ENCODE measurements at places on chromosomes 16 and 17.

GRCh38 chr17:79217473-79218135 is 143.0 kb downstream of the ENGASE start:
- no peak for DNase-seq

DNA sequence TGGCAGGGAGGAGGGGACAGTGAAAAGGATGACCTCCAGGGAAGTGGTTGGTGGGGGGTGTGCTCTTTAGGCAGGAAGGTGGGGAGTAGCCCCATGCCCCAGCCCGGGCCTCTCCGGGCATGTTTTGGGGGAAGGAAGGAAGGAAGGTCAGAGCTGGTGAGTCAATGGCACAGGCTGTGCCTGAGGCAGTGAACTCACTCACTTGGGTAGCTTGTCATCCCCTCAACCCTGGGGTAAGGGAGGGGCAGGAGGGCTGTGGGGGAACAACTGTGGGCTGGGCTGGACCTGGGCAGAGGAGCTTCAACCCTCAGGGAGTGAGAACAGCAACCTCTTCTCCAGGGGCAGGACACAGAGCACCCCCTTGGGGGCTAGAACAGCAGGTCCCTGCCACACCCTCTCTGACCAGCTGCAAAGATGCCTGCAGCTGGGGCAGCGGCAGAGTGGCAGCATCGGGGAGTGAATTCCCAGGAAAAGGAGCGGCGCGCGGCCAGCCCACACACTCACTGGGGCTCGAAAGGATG is 6.3 kb downstream of the CSF3 start:
- peak; percentile 5 for DNase-seq

DNA sequence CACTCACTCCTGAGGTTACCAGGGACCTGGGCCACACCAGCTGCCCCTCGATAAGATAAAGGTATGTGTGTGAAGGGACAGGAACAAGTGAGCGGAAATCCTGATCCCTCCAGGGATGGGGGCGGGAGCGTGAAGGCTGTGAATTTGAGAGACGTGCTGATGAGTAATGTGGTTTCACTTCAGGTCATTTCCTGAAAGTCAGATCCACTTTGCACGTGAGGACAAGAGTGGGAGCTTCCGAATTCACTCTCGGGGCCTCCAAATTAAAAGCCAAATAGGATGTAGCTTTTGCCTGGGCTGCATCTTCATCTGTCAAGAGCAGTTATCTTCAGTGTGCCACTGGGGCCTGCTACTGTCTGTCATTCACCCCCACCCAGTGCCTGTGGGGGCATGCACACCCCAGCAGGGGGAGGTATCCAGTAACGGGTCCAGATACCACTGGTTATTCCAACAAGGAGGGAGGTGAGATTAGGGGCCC is 87.4 kb upstream of the LHX1 start:
- DNase-seq, result no peak

- no peak for DNase-seq
Observed at GRCh38 chr17:58680038-58680369, 11.8 kb downstream of the TEX14 start.

DNA sequence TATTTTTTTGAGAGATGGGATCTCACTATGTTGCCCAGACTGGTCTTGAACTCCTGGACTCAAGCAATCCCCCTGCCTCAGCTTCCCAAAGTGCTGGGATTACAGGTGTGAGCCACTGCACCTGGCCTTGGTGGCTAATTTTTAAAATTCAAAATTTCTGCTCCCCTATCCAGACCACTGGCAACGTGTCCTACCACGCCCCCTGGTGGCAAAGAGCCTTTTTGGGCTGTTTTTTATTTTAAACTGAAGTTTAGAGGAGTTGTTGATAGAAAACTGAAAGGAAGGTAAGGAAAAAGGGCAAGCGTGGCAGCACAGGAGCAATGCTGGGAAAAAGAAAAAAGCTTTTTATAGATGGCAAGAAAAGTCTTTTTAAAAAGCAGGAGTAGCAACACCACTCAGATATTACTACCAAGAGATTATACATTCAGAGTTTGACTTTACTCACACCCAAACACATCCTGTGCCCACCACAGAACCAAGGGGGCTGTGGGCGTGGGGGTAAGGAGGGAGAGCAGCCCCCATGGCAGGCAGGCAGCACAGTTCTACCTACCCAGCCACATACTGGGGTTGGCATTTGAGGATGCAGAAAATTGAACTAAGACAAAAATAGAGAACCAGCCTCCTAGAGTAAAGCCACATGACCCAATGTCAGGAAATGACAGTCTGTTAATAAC is 4.2 kb upstream of the MXRA7 start:
- DNase-seq, result no peak

DNA sequence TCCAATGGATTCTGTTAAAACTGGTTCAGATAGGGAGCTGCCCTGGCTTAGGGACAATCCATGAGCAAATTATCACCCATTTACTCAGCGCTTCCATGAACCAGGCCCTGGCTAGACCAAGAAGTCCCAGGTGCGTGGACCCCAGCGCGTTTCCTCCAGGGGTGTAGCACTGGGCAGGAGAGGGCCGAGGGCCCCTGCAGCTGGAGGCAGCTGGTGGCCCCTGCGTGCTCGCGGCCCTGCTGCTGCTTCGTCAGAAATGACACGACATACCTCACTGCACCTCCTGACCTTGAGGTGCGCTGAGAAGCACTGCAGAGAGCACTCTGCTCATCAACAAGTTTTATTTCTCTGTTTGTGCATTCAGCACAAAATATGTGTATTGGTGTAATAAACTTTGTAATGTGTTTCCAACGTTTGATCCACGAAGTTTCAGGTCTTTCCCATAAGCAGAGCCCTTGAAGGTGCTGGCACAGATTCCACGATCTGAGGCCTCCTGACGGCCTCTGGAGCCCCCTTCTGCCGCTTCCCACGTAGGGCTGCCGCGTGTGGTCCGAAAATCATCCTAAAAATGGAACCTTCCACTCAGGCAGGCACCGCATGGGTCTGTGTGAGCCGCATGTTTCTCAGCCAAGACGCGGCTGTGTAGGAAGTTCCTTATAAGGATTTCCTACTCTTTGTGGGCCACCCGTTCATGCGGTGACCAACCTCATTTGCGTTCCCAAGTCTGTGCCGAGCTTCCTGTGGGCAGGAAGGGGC is 50.8 kb upstream of the ZCCHC14 start:
- no peak for DNase-seq

DNA sequence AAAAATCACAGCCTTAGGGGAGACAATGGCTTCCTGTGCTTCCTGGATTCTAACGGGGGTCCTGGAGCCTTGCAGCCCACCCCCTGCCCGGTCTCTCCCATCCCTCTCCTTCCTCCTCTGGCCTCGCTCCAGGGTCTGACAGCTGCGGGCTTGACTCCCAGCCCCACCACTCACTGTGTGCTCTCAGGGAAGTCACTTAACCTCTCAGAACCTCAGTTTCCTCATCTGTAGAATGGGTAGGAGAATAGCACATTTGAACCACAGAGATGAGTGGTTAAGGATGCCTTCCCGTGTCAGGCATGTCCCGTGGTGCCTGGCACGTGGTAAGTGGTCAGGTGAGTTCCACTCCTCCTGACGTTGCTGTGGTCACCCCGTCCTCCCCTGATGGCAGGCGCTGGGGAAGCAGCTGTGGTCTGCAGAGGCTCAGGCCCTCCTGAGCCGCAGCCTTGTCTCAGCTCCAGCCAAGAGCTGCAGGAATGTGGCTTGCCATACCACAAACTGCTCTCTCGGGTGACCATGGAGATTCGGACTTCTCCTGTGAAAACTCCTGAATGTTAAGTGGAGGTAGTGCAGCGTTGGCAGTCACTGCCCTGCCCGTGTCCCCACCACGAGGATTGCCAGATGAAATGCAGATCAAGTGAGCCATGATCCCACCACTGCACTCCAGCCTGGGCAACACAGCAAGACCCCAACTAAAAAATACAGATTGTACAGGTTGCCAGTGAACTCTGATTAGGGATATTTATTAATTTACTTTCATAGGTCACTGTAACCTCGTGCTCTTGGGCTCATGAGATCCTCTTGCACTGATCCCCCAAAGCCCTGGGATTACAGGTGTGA is 85.7 kb downstream of the NT5M start:
- DNase-seq, result no peak

DNA sequence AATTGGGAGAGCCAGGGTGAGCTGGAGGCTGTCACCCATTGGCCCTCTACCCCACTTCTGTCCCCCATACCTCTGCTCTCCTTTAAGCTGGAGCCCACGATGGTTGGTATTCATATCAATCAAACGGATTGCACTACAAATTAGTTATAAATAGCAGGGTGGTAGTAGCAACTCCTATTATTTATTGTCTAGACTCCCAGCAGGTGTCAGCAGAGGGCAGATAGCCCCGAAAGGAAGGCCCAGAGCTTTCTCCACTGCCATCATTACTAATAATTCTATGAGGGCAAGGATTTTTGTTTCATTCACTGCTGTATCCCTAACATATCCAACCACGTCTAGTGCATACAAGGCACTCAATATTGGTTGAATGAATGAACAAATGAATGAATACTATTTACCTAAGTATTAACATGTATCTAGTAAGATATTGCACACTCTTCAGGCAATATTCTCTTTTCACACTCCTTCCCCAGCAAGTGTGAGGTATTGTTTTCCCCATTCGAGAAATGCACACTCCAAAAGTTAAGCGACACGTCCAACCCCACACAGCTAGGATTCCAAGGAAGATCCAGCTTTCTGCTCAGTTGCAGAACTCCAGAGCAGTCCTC is 6.3 kb downstream of the C17orf50 start:
- DNase-seq, result no peak

- peak; percentile 100 for DNase-seq
Observed at GRCh38 chr17:81034779-81035520, at the start of gene BAIAP2. Gene BAIAP2 (plus strand): TSS chr17:81035151. CDS start chr17:81035255, 104 bp downstream.

GRCh38 chr17:7841396-7841914 is 7.4 kb downstream of the KDM6B start:
- DNase-seq, result no peak

DNA sequence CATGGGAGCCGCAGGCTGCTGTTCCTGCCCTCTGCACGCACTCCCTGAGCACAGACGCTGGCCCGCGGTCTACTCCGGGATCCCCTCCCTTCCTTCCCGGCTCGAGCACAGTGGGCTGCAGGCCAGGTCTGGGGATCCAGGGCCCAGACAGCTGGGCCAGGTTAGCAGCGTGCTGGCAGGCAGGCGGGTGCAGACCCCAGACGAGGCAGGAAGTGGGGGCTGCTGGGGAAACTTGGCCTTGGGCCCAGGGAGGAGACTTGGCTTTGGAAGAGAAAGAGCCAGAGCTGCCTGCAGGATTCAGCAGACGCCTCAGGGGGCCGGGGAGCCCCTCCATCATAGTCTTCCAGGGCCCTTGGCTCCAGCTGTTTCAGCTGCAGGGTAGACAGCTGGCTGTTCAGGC is 30.2 kb upstream of the ABCC3 start:
- no peak for DNase-seq

GRCh38 chr16:31201582-31202413 is 762 bp downstream of the PYCARD start:
- DNase-seq, result peak; percentile 72

- DNase-seq, result no peak
Observed at GRCh38 chr17:44345454-44346026, 438 bp downstream of the GRN start.

DNA sequence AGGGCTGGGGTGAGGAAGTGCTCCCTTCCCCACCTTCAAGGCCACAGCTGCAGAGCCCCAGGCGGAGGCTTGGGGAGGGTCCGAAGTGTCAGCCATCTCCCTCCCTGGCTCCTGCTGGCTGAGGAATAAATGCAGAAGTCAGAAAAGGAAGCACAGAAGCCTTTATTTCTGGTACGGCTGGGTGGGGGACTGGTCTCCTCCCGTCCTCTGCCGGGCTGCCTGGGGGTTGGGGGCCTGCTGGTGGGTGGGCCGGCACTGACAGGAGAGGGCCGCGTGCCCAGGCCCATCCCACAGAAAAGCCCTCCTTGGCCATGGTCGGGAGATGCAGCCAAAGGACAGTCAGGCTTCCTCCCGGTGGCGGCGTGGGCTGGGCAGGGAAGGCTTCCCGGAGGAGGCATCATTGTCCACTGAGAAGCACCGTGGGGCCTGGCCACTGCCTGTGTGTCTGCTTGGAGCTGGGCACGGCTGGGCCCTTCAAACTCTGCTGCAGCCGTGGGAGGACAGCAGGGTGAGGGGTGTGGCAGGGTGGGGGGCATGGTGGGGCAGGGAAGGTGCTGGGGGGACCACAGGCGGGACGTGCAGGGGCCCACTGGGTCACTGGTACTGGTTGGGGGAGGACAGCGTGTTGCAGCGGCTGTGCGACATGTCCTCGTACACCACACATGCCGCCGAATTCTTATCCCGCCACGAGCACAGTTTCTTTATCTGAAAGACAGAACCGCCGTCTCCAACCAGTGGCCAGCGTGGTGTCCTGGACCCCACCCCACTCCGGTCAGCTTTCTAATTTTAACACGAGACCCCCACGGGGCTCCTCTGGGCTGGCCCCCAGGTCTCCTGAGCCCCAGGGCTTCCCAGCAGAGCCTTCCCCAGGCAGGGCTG is 2.4 kb downstream of the CD7 start:
- no peak for DNase-seq

GRCh38 chr16:54442864-54443263 is 156.3 kb upstream of the IRX3 start:
- no peak for DNase-seq

GRCh38 chr17:47205419-47205963 is 3.7 kb upstream of the MYL4 start:
- no peak for DNase-seq

GRCh38 chr17:75566834-75567233 is 20.8 kb upstream of the MYO15B start:
- DNase-seq, result no peak

DNA sequence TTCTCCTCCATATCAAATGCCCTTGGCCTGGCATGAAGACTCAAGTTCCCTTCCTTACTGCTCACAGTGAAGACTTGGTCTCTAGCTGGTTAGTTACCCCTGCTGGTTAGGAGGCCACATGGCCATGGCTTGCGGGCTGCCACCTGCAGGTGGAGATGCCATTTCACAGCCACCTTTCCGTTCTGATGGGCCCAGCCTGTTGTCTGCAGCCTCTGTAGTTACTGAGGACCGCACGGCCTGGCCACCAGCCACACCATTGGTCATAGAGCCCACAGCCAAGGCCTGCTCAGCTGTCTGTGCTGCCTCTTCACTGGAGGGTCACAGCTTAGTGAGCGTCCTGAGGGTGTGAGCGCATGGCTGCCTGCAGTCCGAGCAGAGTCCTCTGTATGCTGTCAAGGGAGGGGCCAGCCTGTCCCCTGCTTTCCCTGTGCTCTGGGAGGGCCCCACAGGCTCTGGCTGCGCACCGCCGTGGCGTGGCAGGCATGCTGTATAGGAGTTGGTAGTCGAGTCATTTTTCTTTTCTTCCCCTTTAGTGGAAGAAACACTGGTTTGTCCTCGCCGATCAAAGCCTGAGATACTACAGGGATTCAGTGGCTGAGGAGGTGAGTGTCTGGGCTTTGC is 59.2 kb downstream of the PLD6 start:
- no peak for DNase-seq

- no peak for DNase-seq
Observed at GRCh38 chr16:19356024-19356952, 61.4 kb upstream of the TMC5 start.

DNA sequence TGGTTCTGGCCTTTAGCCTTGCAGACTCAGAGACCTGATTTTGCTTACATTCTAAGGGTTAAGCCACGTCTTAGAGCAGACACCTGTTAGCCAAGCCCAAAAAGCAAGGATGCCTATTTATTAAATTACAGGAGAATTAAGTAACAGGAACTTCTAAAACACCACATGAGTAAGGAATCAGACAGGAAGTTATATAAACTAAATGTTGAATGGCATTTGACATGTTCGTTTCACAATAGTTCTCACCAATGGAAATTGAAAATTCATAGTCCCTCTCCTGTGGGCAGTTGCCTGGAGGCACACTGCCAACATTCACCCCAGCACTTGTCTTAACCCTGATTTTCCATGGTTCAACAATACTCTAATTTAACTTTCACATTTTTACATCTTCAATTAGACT is 9.0 kb downstream of the KRTAP9-7 start:
- DNase-seq, result no peak

Measured in GM12892 (cell line).